ENCODE measurements at places on chromosomes 7 and 10.

GRCh38 chr7:131688738-131689661 is 132.6 kb upstream of the PODXL start:
- peak; percentile 46 for DNase-seq

GRCh38 chr7:26497801-26498596 is 206.3 kb downstream of the SNX10 start:
- no peak for DNase-seq

DNA sequence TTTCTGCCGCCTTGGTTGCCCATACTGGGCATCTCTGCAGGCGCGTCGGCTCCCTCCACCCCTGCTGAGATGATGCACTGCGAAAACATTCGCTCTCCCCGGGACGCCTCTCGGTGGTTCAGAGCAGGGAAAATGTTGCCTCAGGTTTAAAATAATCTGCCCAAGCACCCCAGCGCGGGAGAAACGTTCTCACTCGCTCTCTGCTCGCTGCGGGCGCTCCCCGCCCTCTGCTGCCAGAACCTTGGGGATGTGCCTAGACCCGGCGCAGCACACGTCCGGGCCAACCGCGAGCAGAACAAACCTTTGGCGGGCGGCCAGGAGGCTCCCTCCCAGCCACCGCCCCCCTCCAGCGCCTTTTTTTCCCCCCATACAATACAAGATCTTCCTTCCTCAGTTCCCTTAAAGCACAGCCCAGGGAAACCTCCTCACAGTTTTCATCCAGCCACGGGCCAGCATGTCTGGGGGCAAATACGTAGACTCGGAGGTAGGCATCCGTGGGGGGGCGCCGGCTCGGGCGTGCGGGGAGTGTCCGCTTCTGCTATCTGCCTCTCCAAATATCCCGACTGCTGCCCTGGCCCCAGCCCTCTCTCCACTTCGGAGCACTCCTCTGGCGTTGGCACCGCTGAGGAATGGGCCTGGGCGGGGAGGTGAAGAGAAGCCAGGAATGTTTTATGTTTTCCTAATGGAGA is at the start of gene CAV1:
Gene CAV1, plus strand, starts transcription at position 428 of the 689 bp plus-strand sequence. Its CDS starts 27 bp downstream, at position 455.
- peak; percentile 29 for DNase-seq

- DNase-seq = peak; percentile 14
Observed at GRCh38 chr10:118444069-118444468, 101.9 kb upstream of the FAM204A start.

DNA sequence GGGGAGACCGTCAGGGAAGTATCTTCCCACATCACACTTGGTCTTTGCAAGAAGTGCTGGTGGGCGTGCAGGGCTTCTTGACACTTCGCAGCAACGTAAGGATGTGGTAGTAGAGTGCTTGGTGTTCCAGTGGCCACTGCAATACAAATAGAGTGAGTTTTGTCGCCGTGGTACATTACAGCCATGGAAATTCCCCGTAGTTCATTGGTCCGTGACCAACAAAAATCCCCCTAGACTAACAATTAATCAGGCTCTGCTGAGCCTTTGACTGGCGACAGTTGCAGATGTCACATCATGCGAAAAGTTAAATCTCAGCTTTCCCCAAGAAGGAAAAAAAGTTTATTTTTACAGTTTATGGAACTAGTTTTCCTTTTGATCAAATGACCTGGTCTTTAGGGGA is 134.7 kb downstream of the MGMT start:
- DNase-seq = no peak

- DNase-seq = peak; percentile 7
Observed at GRCh38 chr10:112389271-112389822, 15.4 kb downstream of the ACSL5 start.

DNA sequence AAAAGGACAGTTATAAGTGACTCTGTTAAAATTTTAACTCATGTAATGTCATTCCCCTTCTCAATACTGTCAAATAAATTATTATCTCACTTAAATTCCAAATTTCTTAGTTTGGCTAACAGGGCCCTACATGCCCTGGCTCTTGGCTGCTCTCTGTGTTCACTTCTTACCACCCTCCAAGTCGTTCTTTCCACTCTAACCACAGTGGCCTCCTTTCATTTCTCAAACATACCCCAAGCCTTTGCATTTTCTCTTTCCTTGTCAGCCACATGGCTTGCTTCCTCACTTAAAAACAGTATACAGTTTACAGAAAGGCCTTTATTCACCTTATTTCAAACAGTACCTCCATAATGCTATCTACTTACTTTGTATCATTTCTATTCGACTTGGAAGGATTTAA is 737.1 kb upstream of the ZWINT start:
- no peak for DNase-seq

GRCh38 chr10:43214071-43214955 is 52.6 kb downstream of the RASGEF1A start:
- DNase-seq = no peak

DNA sequence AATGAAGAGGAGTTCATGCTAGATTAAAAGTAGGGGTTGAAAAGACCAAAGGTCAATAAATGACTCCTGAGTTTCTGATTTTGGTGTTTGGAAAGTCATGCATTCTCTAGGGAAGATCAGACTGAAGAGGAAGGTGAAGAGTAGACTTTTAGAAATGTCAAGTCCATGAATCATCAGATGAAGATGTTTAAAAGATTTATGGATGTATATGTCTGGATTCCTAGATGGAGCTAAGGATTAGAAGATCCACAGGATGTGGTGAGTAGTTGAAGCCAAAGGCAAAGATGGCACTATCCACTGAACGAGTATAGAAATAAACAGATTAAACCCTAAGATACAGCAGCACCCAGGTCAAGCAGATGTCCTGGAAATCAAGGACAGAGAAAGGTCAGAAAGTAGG is 298.5 kb downstream of the GPAM start:
- no peak for DNase-seq

DNA sequence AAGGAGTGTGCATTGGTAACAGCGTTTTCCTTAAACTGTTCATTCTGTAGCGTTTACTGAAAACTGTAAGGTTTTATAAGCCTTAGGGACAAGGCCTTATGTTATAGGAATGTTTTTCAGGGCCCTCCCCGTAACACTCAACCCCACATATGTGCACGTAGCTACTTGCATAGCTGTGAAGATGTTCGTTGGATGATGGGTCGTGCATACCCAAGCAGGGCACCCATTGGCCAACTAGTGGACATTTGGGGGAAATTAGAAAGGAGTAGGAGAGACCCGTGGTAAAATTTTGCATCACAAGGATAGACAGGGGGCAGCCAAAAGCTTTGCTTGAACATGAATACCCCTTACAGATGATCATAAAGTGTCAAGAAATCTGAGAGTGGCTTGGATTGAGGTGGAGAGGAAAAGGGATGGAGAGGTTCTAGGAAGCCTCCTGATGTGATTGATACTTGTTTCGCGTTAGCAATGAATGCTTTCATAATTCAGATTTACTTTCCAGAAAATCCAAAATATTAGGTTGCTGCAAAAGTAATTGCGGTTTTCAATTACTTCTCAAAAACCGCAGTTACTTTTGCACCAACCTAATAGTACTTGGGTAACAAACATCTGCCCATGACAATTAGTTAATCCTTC is 878 bp downstream of the SEC61A2 start:
- peak; percentile 84 for DNase-seq

DNA sequence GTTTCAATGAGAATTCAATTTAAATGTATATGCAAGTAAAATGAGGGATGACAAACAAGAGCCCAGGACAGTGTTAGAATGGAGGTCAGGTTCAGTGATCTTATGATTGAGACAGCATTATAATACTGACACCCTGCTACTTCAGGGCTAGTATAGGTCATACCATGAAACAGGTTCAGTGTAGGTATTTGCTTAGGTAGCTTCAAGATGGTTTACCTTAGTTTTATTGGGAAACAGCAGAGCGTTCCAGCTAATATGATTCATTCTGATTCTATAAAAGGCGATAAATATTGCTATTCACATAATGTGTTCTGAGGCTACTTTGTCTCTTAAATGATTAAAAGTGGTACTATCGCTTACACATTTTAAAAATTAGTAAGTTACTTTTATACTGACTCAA is 203.3 kb downstream of the PPP1R9A start:
- no peak for DNase-seq

DNA sequence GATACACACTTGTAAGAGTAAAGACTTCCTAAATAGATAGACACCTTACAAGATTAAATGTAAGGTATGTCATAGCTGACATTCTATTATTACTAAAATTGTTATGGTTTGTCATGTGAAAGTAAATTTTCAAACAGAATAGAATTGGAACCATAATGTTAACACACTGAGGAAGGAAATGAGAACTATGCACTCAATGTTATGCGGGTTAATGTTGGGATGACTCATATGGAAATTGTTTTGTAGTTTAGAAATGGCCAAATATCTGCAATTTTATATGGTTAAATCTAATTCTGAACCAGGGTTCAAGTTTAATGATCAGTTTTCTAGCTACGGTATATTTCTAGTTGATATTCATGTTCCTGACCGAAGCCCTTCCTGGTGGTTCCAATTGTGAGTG is 214.2 kb upstream of the ADO start:
- no peak for DNase-seq

- DNase-seq = peak; percentile 95
Observed at GRCh38 chr10:109883859-109884771, 39.2 kb downstream of the XPNPEP1 start.

- DNase-seq = no peak
Observed at GRCh38 chr7:77587272-77587671, 50.2 kb downstream of the PTPN12 start.

Measured in pons (tissue), 1 donor.